Left renal pelvis (tissue), 4 donors: ENCODE measurements at places on chromosomes 2 and 18. TPM values are rescaled to one million over a fixed set of nuclear protein-coding genes. Genes with fewer than 3 reads are reported as not detected.

DNA sequence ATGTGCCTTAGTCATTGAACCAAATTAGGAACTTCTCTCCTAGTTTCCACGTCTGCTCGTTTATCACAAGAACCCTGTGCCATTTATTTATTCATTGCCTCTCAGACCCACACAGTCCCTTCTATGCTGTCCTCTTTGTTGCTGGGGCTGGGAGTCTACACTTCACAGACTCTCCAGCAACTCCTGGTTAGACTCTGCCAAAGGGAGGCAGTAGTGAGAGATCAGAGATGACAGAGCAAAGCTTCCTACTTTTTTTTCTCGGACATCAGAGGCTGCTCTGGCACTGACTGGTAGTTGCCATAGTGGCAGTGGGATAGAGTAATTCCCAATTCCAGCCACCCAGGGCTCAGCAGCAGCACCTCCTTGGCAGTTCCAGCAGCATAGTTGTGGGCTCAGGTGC lies 277.5 kb downstream of the BCL11A start:
- DNase-seq, result no peak

GRCh38 chr2:108971661-108972566 lies 17.1 kb downstream of the EDAR start:
- no peak for DNase-seq

The CD8B2 gene
- polyA plus RNA-seq, result 0.14 TPM

The TRABD2A gene
- polyA plus RNA-seq, result 0.70 TPM

- DNase-seq, result no peak
Measured at GRCh38 chr18:27704736-27705361, 472.1 kb downstream of the CDH2 start.

DNA sequence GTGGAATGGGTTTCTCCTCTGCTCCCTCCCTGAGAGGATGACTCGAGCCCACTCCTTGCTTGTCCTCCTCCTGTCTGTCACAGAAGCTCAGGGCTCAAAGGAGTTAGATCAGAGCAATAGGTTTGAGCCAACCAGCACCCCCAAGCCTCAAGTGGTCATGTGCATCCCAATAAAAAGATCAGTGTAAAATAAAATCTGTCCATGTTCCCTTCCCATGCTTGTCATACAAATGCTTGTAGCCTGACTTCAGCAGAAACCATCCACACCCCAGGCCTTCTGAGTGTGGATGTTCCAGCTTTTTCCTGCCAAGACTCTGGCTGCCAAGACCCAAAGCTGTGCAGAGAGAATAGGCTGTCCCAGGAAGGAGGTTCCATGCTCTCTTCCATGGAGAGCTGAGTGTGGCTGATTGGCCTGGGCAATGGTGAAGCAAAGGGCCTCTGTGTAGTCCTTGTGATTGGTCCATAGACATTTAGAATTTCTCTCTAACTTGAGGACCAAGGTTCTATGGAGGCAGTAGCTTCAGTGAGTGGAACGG lies 67.4 kb downstream of the GYPC start:
- no peak for DNase-seq
